ENCODE measurements at places on chromosomes 16 and 17.
A peak's percentile ranks its signal among the peaks of the same experiment; 100 is the strongest.

DNA sequence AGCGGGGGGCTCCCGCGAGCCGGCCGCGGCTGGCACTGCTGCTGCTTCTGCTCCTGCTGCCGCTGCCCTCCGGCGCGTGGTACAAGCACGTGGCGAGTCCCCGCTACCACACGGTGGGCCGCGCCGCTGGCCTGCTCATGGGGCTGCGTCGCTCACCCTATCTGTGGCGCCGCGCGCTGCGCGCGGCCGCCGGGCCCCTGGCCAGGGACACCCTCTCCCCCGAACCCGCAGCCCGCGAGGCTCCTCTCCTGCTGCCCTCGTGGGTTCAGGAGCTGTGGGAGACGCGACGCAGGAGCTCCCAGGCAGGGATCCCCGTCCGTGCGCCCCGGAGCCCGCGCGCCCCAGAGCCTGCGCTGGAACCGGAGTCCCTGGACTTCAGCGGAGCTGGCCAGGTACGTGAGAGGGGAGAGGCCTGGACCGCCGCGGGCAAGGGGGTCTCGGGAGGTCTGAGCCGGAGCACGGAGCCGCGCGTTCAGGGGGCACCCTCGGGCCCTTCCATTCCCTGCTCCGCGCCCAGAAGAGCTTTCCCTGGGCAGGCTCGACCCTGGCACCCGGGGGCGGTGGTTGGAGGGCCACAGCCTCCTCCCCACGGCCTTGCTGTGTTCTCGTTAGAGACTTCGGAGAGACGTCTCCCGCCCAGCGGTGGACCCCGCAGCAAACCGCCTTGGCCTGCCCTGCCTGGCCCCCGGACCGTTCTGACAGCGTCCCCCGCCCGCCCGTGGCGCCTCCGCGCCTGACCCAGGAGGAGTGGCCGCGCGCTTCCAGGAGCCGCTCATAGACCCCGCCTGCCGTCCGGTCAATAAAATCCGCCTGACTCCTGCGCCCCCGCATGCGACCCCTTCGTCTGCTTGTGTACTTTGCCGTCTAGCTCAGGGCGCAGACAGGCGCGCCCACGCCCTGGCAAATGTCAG lies 591 bp downstream of the NPW start:
- no peak for DNase-seq

GRCh38 chr17:44120851-44121605 lies 2.4 kb downstream of the HDAC5 start:
- DNase-seq, result no peak

GRCh38 chr17:48734333-48735061 lies 5.9 kb upstream of the HOXB13 start:
- DNase-seq, result no peak

- DNase-seq, result no peak
These were observed 11.0 kb downstream of the CENPX start for GRCh38 chr17:82011617-82012187.

DNA sequence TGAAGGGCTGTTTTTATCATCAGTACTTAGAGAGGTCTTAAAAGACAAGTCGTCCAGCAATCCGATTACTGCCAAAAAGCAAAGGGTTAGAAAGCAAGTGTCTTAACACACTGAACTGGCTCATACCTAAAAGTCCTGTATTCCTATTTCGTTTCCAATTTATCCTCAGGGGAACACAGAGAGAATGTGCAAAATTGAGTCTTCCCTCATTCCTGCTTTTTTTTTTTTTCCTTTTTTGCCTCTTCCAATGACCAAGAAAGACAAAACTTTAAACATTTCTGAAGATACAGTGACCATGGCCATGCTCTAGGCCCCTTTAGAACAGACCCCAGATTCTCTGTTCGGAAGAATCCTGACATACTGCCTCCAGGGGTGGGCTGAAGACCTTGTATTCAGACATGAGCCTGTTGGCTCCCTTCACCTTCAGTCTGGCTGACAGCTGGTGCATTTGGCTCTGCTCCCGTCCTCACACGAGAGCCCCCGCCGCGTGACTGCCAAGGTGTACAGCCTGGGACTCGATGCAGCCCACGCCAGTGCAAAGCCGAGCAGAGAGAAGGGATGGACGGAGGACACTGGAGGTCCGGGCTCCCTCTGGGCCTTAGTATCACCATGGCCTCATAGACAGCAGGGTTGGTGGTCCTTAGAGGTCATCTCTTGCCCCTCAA lies 47.0 kb downstream of the COTL1 start:
- no peak for DNase-seq

GRCh38 chr16:21277927-21278706 lies at the start of gene CRYM:
CRYM (minus strand) TSS chr16:21278290; CDS start chr16:21278251, 39 bp downstream.
- no peak for DNase-seq

DNA sequence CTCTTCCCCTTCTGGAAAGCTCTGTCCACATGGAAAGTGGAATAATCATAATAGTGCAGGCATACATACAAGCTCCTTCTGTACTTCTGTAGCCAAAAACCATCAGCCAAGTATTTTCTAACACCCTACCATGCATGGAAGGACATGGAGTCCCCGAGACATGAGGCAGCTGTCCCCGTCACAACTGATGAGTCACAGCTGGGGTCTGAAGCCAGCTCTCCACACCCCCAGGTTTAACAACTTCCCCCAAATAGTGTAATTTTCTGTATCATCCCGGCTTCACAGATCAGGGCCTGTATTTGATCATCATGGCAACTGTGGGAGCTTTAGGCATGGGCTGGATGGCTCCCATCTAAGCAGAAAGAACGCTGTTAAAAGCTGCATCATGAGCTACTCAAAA lies 16.6 kb downstream of the C16orf96 start:
- no peak for DNase-seq

- DNase-seq, result no peak
These were observed 35.8 kb downstream of the CDH1 start for GRCh38 chr16:68772871-68773270.

GRCh38 chr17:61397086-61397842 lies 2.4 kb upstream of the TBX2 start:
- no peak for DNase-seq

DNA sequence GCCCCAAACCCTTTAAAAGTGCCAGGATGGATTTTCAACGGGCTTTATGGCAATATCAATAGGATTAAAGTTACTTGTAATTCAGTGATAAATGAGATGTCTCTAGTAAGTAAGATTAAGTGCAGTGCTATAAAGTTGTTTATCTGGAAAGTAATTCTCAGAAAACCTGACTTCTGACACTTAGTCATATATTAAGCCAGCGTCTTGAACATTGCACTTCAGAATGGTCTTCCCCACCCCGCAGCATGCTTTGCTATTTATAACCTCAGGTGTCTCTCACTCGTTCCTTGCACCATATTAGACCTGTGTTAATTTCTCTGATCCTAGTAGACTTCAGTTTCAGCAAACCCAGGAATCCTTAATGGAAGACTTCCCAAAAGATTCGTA lies 2.1 kb upstream of the MAF start:
- DNase-seq, result no peak

DNA sequence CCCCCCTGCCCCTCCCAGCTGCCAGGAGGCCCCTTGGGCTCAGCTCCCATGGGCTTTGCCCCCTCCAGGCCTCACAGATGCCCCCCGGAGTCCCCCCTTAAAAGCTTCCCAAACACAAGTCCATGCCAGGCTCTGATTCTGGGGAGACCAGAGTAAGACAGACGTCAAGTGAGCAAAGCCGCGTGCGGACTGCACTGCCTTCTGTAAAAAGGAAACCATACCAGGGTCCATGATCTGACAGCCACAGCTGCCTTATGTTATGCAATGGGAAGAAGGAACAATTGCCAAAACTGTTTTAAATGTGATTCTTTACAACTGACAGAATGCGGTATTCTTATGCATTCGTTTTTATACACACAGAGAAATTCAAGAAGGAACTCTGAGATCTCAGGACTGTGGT lies 17.9 kb upstream of the HEXD start:
- DNase-seq, result no peak

DNA sequence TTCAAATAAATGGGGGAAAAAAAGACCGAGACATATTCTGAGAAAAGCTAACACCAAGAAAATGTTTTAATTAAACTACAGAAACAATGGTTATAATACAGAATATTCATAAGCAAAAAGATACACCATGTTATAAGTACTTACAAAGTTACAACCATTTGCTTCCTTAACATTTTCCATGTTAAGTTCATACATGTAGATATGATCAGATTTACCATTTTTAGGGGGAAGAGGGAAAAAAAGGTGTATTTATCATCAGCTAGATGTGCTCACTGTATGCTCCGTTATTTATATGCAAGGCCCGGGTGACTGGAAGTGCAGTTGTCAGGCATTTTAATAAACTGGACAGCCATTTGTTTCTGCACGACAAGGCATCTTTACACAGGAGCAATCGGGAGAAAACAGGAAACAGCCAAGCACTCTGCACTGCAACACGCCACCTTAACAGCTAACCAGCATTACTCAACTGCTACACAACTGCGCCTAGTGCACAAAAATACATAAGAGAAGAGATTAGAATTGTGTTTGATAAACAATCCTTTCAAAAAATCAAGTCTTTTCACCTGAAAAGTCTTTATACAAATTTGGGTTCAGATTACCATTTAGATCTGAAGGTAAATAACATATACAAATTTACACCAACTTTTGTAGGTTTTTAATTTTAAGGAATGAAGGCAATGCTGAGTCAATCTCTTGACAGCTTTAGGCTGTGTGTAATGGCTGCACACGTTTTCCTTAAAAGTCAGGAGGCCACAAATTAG lies 2.9 kb downstream of the SRSF2 start:
- DNase-seq, result no peak

DNA sequence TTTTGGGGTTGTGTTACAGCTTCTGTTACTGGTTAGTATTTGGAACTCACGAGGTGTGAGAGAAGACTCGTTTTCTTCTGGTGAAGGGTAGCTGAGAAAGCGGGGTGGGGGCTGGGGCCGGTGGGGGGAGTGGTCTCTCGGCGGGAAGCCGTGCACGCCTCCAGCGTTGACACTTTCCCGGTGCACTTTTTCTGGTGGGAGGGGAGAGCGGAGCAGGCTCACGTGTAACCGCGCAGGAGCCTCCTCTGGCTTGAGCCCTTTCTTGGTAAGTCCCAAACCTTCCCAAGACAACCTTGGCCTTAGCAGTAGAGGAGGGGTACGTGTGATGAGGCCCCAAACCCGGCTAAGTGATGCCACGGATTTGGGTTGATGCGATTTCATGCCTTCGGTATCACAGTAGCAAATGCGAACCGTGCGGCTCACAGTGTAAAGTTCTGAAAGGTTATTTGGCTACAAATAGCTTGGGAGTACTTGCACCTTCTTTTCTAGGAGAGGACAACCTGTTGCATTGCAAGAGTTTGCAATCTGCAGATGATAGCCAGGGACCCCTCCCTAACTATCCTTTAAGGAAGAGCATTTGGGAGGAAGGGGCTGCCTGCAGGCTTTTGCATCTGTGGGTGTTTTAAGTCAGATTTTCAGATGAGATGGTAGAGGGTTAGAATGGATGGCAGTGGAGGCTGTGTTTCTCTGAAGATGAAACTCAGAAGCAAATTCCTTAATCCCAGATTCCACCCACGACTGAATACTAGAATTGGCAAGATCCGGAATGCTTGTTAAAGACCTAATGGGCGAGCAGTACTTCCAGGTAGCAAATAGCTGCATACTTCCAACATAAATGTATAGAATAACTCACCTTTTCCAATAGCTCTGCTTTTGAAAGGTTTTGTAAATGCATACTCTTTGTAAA lies 1.5 kb downstream of the HLF start:
- DNase-seq, result no peak

- no peak for DNase-seq
These were observed 2.5 kb downstream of the DNAI2 start for GRCh38 chr17:74276541-74277009.

- no peak for DNase-seq
These were observed 21.1 kb downstream of the TTYH2 start for GRCh38 chr17:74234486-74234885.

DNA sequence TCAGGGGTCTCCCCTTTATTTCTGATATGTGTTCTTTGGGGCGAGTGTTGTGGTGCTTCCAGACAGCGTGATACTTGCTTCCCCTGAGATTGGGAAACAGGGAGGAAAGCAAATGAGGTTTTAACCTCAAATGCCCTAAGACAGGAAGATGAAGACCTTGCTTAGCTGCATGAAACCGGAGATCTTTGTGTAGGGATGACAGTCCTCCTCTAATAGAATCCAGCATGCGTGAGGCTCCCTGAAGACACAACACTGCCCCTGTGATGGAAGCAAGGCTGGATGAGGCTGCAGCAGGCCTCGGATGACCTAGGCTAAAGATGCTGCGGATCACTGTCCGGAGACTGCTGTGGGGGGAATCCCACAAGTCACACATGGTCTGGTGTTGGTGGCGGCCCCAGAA lies 491.0 kb downstream of the CDH13 start:
- DNase-seq, result no peak

GRCh38 chr16:19463468-19464315 lies 46.0 kb downstream of the TMC5 start:
- DNase-seq, result no peak

DNA sequence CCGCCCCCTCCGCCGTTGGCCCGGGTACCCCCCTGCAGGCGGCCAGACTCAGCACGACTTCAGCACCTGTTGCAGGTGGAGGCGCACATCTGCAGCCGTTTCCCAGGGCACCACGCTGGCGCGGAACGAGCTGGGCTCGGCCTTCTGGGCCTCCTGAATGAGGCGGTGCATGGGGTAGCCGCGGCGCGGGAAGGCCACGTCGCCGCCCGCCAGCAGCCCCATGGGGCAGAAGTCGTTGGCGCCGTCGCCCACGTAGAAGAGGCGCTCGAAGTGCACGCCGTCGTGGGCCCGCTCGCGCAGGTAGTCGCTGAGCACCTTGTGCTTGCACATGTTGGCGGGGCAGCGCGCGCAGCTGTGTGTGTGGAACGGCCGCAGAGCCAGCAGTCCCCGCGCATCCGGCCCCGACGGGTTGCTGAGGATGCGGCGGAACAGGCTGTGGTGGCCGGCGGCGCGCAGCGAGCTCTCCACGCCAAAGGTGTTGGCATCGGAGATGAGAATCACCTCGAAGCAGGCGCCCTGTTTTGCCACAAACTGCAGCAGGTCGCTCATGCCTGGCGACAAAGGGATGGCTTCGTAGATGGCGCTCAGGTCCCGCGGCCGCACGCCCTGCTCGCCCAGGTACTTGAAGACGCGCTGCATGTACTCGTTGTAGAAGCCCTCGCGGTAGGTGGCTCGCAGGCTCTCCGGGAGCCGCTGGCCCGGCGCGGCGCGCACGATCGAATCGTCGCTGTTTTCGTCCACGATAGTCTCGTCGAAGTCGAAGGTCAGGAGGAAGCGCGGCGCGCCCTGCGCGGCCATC lies 6.2 kb downstream of the PHOSPHO1 start:
- DNase-seq, result peak; percentile 59

- no peak for DNase-seq
These were observed 53.5 kb downstream of the STX8 start for GRCh38 chr17:9522074-9522473.

All from naive thymus-derived CD8-positive, alpha-beta T cell (primary cell).